ENCODE measurements at places on chromosomes 3 and 15.

- DNase-seq, result no peak
These were observed 34.2 kb upstream of the SIAH2 start for GRCh38 chr3:150797155-150797554.

DNA sequence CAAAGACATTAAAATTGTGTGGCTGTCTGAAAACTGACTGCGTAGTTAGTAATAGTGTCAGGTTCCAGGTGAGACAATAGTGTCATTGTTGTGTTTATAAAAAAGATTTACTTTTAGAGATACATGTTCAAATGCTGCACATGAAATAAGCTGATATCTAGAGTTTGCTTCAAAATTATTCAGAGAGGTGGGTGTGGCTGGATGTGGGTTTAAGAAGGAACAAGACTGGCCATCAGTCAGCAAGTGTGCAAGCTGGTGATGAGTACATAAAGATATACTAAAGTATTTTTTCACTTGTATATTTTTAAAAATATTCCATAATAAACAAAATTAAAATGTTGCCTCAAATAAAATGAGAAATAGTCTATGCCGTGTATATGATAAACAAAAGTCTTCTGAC lies 190.6 kb downstream of the ARRDC4 start:
- no peak for DNase-seq

- no peak for DNase-seq
These were observed at the start of gene SCG5 for GRCh38 chr15:32641517-32642059. SCG5 (plus strand) TSS chr15:32641710; CDS start chr15:32643593, 1,883 bp downstream.

GRCh38 chr3:120791913-120792312 lies 49.4 kb downstream of the GTF2E1 start:
- no peak for DNase-seq

- no peak for DNase-seq
These were observed 121.8 kb downstream of the OSBPL10 start for GRCh38 chr3:31859245-31859644.

- no peak for DNase-seq
These were observed 7.1 kb upstream of the EMC4 start for GRCh38 chr15:34217587-34218225.

DNA sequence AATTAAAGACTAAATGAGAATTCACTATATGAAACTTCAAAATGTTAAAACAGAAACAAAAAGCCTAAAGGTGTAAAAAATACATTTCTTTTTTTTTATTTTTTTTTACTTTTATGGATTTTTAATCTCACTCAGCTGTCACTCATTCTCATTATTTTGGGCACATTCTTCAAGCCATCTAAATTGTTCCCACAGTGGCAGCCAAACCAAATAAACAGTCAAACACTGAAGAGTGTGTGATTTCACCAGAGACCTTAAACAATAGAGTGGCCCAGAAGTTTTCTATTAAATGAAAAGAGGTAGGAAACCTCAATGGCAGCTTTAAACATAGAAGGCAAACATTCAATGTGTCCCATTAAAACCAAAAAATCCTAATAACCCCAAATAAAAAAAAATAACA lies 616.1 kb downstream of the OTOL1 start:
- DNase-seq, result no peak

- no peak for DNase-seq
These were observed 326.4 kb downstream of the SV2B start for GRCh38 chr15:91426412-91426811.

DNA sequence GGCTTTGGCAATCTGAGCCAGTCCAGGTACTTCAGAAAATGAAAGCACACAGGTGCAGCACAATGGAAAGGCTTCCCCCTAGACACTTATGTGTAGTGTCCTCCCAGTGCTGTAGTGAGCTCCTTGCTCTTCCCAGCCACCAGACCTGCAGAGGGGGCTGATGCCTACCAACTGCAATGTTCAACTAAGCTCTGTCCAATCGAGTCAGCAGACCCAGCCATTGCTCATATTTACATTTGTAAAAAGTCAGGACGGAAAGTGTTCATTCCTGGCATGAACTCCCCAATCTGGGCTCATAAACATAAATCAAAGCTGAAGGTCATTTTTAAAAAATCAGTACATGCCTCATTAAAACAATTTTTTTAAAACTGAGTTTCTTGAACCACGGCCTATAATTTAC lies 73.0 kb downstream of the FOXP1 start:
- DNase-seq, result no peak

DNA sequence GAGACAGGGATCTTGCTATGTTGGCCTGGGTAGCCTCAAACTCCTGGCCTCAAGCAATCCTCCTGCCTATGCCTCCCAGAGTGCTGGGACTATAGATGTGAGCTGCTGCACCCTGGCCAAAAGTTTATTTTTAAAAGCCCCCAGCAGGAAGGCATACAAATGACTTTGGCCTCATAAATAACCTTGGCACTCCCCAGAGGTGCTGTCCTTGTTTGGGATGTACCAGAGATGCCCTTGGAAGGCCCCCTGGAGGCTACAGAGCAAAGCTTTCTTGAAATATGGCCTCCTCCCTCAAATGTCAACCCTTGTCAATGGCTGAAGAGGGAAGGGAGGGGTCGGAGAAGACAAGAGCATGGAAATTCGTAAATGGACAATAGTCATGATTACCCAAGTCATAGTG lies 14.0 kb upstream of the RTP3 start:
- no peak for DNase-seq

- no peak for DNase-seq
These were observed 38.3 kb upstream of the BCL2L10 start for GRCh38 chr15:52150871-52151270.

DNA sequence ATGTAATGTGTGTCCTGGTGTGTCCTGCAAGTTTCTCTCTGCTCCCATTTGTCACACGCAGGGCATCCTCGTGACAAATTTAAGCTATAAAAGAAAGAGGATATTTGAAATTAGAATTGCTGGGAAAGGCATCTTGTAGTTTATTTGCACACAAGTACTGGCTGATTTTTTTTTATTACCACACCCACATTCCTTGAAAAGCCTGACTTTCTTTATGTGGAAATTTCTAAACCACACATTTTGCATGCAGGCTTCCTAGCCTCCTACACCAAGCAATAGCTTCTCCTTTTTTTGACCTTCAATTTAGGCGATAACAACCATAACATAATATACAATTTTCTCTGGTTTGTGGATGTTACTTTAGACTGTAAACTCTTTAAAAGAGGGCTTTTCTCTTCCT lies 126.1 kb downstream of the SERPINI1 start:
- no peak for DNase-seq

GRCh38 chr3:57497904-57498303 lies 46.2 kb downstream of the DNAH12 start:
- no peak for DNase-seq

DNA sequence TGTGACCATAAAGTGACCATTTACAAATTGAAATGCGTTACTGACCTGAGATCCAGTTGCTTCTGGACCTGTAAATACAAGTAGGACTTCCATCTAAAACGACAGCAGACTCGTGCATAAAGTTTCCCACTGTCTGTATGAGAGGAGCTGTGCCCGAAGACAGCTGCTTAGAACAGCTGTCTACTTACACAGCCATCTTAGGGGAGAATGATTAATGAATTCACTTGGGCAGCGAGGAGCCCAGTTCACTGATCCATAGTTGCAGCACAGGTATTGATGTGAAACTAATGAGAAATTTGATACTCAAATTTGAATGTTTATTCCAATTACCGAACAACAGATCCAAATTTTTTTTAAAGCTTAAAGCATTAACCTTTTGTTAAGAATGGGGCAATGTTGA lies 748.1 kb downstream of the NR2F2 start:
- DNase-seq, result no peak

- DNase-seq, result no peak
These were observed 206.9 kb upstream of the BHLHE40 start for GRCh38 chr3:4772171-4772804.

- DNase-seq, result no peak
These were observed 117.9 kb downstream of the LRRC28 start for GRCh38 chr15:99369196-99369595.

- DNase-seq, result no peak
These were observed 301.4 kb downstream of the RBMS3 start for GRCh38 chr3:29582273-29582672.

DNA sequence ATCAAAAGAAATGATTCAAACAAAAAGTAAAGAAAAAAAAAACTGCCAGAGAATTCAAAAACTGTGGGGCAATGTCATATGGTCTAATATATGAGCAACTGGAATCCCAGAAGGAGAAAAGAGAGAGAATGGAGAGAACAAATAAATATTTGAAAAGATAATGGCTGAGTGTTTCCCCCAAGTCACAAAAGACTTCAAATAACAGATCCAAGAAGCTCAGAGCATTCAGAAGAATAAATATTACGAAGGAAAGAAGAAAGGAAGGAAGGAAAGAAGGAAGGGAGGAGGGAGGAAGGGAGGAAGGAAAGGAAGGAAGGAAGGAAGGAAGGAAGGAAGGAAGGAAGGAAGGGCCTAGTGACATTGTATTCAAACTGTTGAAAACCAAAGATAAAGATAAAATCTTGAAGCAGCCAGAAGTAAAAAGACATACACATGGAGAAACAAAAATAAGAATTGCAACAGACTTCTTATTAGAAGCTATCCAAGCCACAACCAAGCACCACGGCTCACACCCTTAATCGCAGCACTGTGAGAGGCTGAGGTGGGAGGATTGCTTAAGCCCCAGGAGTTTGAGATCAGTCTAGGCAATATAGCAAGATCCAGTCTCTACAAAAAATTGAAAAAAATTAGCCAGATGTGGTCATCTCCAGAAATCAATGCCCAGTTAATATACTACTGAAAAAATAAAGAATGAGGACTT lies 118.9 kb upstream of the IGSF10 start:
- no peak for DNase-seq

- no peak for DNase-seq
These were observed 44.2 kb downstream of the SMAD6 start for GRCh38 chr15:66746231-66746605.

DNA sequence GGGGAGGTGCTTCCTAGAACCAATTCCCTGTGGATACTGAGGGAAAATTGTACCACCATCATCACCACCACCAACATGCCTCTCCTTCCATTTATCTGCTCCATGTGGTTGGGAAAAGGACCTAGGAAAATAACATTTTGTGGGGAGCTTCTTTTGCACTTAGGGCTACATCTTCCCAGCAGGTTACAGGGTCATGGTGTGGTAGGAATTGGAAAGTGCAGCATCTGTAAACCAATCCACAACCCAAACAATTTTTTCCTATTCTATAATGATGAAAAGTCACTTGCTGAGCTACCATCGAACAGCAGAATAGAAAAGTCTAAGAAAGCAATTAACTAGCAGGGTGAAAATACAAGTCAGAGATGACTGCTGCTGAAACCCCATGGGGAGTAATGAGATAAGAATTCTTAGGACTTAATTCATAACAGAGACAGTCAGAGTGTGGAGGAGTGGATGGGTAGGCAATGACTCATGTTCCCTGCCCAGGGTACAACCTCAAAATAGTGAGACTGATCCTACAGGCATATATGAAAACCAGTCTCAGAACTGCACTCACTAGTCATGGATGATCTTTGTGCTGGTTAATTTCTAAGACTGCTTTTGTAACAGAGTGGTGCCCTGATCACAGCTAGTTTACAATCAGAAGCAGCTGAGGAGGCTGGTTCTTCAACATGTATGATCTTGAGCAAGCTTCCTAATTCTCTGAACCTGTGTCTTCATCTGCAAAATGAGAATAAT lies 38.1 kb upstream of the LEKR1 start:
- DNase-seq, result peak; percentile 1

DNA sequence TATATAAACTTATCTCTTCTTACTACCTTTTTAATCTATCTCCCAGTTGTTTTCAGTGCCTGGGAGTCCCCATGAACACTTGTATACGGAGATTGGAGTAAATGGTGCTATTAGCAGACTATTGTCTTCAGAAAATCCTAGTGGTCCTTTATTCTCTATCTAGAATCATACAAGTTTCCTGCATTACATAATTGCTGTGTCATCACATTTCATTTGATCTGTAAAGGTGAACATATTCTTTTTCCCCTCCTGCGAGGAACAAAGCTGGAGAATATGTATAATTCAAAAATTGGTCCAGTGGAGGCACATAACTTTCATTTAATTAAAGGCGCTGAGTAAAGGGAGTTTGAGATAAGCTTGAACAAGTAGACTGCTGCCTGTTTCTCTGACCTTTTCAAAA lies 324.8 kb downstream of the FEZF2 start:
- DNase-seq, result no peak

DNA sequence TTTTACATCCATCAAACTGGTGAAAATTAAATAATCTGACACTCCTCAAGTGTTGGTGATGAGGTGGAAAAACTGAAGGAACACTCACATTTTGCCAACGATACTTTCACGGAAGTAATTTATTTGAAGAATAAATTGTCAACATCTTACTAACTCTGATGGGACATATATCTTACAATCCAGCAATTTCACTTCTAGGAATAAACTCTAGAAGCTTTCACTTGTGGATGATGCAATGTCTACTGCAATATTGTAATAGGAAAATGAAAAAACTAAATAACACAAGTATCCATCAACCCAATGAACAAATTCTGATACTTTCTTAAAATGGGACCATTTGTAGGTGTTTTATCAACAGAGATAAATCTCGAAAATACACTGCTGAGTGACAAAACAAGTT lies 16.2 kb upstream of the LIPC start:
- no peak for DNase-seq

- no peak for DNase-seq
These were observed 69.2 kb upstream of the CSTA start for GRCh38 chr3:122255757-122256439.

DNA sequence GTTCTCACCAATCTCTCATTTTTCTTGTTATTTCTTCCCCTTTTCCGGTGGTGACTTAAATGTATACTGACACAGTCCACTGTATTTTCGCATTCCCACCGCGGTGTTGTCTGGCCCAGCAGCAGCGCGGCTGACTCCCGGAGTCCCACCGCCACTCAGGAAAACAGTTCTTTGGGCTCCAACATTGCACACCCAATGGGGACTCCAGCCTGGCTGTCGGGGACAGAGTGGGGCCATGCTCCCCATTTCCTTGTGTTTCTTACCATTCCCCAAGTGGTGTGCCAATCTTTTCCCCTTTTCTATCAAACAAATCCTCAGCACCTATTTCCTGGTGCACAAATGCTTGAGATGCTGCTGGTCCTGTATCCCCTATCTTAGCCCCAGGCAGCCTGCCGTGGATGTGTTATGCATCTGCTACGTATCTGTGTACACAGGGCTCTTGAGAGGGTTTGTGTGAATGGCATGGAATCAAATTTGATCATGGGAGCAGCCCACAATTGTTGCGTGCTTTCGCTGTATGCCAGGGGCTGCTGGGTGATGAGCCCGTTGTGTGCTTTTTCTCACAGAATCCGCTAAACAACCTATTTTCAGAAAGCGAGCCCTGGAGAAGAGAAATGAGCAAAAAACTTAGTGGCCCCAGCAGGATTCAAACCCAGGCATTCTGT lies 219.1 kb upstream of the RGMA start:
- DNase-seq, result no peak

DNA sequence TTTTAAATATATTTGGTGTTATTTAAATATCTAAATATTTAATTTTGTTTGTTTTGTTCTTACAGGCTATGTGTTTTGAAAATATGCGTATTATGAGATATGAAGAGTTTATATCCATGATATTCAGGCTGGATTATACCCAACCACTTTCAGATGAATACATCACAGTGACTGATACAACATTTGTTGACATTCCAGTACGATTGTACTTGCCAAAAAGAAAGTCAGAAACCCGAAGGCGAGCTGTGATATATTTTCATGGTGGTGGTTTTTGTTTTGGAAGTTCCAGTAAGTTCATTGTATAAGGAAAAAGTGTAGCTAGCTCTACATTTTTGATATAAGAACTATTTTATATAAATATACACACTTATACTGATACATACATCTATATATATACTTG lies 6.9 kb downstream of the AADACL2 start:
- no peak for DNase-seq

Data from stimulated activated CD4-positive, alpha-beta T cell treated with anti-CD3 and anti-CD28 coated beads, TNF-alpha, amount 100 ng/mL, for 24 hours (primary cell).